ENCODE measurements at places on chromosomes 1 and 21.

GRCh38 chr1:173429471-173430402 lies 47.4 kb upstream of the PRDX6 start:
- DNase-seq = peak; percentile 100

- no peak for DNase-seq
These were observed 124.3 kb downstream of the VAV3 start for GRCh38 chr1:107840725-107841124.

GRCh38 chr1:79531790-79532189 lies 525.3 kb upstream of the ADGRL4 start:
- DNase-seq = no peak

DNA sequence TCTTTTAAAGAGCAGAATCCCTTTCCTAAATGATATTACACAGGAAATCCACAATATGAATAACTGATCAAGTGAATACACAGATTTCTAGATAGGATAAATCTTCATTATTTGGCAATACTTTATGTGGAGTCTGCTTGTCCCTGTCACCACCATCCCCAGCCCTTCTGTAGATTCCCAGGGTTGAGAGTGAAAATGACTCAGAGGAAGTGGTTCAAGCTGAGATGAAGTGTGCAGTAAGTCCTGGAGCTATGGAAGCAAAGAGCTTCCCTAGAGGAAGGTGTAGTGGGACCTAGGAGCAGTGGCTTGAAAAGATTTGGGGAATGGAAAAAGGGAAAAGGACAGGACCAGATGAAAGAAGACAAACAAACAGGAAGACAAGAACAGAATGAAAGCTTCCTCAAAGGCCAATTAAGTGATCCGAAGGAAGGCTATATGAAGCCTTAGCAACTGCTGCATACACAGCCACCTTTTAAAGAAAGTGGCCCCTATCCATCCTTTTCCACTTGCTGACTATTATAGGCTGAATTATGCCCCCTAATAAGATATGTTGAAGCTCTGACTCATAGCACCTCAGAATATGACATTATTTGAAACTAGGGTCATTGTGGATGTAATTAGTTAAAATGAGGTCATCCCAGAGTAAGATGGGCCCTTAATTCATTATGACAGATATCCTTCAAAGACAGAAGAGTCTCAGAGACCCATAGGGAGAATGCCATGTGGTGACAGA lies 96.5 kb upstream of the CAMK1G start:
- peak; percentile 61 for DNase-seq

DNA sequence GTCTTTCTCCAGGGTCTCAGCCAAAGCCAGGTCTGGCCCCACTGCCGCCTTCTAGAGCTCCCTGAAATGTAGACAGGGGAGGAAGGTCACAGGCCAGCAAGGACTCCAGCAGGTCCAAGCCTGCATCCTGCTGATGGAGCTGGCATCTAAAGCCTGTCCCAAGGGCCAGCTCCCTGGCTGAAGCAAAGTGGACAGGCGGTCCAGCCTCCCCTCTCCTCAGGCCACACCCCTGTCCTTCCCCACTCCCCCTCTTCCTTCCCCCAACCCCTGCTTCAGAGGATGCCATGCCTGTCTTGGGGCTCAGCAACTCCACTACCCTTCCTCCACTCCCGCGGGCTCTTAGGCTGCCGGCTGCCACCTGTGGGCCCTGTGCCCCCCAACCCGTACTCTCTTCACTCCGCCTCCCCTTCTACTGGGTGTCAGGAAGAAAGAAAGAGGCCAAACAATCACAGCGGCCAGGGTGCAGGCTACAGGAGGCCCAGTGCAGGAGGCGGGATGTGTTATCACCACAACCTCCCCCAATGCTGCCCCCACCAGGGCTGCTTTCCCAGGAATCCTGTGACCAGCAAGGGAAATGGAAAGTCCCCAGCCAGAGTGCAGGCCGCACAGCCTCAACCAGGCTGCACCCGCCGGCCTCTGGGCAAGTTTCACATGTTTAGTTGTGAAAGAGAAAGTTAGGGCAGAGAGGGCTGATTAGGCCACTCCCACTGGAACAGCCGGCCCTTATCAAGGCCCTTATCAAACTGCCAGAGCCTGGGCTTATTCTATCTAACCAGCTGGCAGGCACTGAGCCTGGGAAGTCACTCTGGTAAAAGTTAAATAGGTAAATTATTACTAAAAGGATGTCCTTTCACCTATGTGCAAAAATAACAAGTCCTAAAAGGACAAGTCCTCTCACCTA lies 34.1 kb downstream of the ACOT7 start:
- no peak for DNase-seq

DNA sequence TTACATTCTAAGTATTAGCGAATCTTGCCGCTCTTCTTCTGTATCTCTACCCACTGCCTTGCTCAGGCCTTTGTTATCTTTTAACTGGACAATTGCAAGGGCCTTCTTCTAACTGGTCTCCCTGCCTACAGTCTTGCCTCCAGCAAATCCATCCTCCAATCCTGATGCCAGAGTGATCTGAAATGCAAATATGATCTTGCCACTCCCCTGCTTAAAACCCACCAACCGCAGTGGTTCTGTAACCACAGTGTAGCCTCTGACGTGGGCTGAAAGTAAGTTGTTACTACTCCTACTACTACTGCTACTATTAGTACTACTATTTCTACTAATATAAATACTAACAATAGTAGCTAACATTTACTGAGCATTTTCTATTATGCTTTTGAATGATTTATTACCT lies 12.4 kb downstream of the MOV10 start:
- no peak for DNase-seq
